ENCODE measurements at places on chromosomes 7 and 10.

- no peak for DNase-seq
Observed at GRCh38 chr7:29332042-29332811, 137.7 kb downstream of the CHN2 start.

GRCh38 chr10:46553238-46554049 is 3.0 kb downstream of the GPRIN2 start:
- DNase-seq, result no peak

GRCh38 chr7:130867039-130867438 is 133.0 kb upstream of the KLF14 start:
- DNase-seq, result no peak

- no peak for DNase-seq
Observed at GRCh38 chr7:151629713-151630272, 110.1 kb upstream of the RHEB start.

GRCh38 chr7:85630904-85631600 is 444.2 kb upstream of the SEMA3D start:
- DNase-seq, result no peak

DNA sequence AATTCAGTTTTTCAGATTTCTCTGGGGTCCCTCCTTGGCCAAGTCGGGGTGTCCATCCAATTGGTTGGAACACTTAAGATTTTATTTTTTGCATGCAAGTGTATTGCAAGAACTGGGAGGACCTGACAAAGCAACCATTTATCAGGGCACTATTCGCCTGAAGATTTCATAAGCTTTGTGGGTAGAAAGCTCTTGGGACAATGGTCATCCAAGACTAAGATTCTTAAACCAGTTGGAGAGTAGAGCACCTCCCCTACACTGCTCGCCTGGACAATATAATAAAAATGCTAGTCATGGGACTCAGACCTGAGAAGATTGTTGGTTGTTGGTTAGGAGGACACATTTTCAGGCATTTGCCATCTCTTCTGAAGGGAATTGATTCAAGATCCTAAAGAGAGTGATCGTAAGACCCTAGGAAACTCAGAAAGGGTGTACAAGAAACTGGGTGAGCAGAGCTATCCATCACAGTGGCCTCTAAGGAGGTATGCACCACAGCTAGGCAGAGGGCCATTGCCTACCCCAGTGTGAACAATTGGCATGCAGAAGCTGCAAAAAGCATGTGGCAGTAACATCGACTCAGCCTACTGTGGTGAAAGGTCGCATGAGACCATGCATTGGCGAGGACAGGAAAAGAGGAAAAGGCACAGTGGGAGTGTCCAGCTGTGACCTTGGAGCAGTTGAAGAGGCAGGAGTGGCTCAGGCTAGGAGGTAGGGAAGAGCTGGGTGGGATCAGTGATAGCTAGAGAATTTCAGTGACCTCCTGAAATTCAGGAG is 1235.3 kb upstream of the AUTS2 start:
- no peak for DNase-seq
